ENCODE measurements at places on chromosomes 4 and X.

GRCh38 chr4:163707873-163708272, 213.4 kb downstream of the TMA16 start:
- DNase-seq: no peak

- no peak for DNase-seq
Measured at GRCh38 chr4:60657807-60658206, 542.3 kb upstream of the ADGRL3 start.

DNA sequence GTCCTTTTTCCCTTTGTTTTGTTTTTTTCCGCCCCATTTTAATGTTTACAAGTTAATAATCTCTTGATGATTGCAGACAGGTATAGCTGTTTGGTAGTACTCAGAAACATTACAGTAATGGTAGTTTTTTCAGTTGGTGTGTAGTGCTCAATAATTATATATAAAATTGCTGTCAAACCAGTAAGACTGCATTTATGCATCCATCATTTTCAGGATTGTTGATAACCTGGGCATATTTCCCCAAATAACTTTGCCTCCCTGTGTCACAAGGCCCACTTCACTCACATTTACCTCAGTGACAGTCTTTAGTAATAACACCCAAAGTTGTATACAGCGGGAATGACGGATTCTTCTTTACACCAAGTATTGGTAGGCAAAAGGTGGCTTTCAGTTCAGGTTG, 16.1 kb downstream of the ARFIP1 start:
- DNase-seq: no peak

DNA sequence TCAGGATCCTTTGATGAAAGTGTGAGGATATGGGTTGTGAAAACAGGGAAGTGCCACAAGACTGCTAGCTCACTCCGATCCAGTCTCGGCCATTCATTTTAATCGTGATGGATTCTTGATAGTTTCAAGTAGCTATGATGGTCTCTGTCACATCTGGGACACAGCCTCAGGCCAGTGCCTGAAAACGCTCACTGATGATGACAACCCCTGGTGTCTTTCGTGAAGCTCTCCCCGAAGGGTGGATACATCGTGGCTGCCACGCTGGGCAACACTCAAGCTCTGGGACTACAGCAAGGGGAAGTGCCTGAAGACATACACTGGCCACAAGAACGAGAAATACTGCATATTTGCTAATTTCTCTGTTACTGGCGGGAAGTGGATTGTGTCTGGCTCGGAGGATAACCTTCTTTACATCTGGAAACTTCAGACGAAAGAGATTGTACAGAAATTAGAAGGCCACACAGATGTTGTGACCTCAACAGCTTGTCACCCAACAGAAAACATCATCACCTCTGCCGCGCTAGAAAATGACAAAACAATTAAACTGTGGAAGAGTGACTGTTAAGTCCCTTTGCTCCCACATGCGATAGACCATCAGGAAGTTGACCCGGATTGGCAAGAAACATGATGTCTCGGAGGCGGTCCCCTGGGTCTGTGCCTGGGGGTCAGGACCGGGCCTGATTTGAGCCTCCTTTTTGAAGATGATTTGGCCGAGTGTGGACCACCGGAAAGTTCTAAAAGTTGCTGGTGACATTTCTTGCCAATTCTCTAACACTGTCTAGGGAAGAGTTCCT, 22.2 kb downstream of the LIAS start:
- no peak for DNase-seq

- no peak for DNase-seq
Measured at GRCh38 chr4:113835005-113835404, 73.5 kb upstream of the CAMK2D start.

- no peak for DNase-seq
Measured at GRCh38 chr4:88108747-88109122, 49.7 kb downstream of the ABCG2 start.

DNA sequence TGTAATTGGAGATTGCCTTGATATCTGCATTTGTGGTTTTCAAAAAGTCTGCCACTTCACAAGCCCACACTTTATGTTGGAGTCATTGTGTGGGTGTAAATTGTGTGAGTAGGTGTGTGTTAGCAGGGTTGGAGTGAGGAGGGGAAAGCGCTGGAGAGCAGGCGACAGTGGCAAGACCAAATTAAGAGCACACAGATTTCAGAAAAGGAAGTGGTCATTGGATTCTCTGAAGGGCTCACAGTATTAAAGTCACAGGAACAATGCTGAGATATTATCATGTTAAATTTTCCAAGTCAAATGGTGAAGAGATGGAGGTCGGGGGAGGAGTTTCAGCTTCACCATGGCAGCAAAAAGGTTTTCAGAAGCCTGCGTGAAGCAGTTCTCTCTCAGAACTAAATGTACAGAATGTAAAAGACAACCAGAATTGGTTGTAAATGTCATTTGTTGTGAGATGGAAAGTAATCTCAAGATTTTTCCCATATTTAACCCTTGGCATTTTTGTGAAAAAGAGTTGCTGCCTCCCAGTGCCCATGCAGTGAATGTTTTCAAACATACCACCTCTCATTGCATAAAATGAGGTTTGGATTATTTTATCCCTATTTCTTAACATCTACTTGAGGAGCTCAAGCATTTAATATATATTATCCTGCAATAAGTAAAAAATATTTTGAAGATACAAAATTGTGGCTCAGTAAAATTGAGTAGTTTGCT, 265.9 kb downstream of the ZNF674 start:
- DNase-seq: no peak

DNA sequence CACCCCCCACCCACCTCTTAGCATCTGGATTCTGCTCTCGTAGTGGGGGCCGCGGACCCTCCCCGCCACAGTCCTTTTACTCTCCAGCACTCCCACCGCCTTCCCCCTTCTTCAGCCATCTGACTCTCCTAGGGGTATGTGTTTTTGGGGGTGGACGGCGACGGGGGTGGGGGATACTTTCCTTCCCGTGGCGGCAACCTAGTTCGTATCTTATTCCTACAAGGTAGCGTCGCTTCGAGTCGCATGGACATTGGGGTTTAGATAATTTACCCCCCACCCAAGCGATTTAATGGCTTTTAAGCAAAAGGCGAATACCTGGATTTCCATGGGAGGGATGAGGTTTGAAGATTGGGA, 1.3 kb upstream of the BCORL1 start:
- DNase-seq: no peak

DNA sequence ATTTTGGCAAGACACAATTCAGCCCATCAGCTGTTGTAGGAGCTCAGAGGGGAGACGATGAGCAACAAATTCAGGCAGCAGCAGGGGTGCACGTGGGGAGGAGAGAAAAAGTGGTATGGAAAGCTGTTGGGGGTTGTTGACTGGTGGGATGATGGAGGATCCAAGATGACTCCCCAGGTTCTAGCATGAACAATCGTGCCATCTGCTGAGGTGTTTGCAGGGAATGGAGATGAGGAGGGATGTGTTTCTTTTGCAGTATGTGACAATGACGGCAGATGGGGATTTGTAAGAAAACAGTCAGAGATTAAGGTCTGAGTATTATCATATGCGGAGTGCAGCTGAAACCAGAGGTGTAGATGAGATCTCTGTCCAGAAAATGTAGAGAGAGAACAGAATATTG, 63.3 kb downstream of the SEL1L3 start:
- no peak for DNase-seq

DNA sequence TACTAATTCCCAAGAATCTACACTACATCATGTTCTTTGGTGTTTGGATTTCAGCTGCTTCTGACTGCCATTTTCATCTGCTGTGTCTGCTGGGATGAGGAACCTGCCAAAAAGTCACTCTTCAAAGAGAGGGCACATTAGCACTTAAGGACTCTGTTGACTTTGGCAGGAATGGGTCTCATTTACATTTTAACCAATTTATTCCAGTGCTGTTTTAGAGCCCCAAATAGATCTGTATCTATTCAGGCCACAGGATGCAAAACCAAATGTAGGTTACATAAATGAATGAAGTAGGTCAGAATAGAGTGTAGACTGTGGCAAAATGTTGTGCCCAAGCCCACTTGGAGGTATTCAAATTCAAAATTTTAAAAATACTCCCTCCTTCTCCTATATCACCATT, 14.4 kb downstream of the TXK start:
- DNase-seq: no peak

- DNase-seq: no peak
Measured at GRCh38 chrX:136146614-136147314, 569 bp upstream of the FHL1 start.

GRCh38 chrX:134725103-134725690, 66.9 kb upstream of the PLAC1 start:
- no peak for DNase-seq
